Right cardiac atrium (tissue), 5 donors: ENCODE measurements at places on chromosomes 1 and 21.
A peak's percentile ranks its signal among the peaks of the same experiment; 100 is the strongest.

GRCh38 chr1:51515312-51515960 lies 3.6 kb downstream of the EPS15 start:
- DNase-seq = no peak

DNA sequence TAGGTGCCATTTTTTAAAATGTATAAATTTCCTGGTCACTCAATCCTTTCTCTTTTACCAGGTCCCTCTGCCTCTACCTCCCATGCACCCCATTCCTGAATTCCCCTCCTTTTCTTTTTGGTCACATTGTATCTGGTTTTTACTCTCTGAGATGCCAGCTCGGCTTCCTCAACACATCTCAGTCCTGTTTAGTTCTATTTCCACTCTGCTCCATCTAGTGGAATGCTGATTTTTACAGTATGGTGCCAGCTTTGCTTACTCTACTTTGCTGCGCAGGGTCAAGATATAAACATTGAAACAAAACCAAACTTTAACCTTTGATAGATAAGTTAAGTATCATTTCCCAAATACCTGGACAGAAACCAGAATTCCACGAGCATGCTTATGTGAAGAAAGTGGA lies 96.0 kb downstream of the ESRRG start:
- DNase-seq = no peak

DNA sequence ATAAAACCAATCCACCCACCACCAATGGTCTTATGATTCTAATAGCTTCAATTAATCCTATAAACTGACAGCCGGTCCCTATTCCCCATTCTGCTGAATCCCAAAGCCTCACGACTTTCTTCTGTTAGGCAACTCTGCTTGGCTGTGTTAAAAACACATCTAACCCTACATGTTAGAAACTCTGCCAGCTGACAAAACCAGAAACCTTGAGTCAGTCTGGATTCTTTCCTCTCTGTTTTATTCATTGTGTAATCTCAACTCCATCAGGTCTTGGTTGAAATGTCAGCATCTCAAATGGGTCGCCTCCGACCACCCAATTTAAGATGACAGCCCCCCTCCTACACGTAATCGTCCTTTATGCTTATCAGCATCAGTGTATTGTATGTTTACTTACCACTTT lies 312.1 kb downstream of the DISC1 start:
- DNase-seq = no peak

DNA sequence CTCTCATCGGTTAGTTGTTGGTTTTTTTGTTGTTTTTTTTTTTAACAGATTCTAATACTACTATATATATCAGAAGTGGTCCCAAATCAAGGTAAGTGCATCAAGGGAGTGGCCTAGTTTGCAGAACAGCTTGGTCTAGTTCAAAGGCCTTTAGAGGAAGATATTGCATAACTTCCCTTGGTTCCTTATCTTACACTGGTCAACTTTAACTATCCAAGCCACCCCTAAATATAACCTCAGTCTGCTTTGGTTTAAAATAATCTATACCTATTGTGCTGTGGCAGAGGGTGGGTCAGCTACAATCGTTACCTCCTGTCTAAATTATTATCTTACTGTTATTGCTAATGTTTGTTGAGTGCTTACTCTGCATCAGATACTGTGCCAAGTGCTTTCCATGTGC lies 6.9 kb downstream of the S100A12 start:
- no peak for DNase-seq

GRCh38 chr1:10816743-10817369 lies 20.4 kb upstream of the CASZ1 start:
- no peak for DNase-seq

GRCh38 chr1:47738560-47739182 lies 258.5 kb downstream of the TRABD2B start:
- peak; percentile 81 for DNase-seq

DNA sequence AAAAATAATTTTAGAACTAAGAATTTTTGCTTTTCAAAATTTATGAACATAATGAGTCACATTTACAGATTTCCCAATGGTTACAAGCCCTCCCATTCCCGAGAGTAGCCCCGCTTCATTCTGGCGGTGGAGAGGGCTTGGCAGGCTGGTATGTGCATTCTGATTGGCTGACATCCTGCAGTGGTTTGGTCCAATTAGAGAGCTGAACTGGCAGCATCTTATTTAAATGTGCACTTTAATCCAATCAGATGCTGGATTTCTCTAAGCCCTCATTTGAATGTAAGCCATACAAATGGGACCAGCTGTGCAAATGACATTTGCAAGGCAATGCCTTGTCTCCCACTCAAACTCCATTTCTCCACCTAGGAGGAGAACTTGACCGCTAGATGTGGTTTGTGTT lies 18.0 kb upstream of the TRIM17 start:
- DNase-seq = no peak

DNA sequence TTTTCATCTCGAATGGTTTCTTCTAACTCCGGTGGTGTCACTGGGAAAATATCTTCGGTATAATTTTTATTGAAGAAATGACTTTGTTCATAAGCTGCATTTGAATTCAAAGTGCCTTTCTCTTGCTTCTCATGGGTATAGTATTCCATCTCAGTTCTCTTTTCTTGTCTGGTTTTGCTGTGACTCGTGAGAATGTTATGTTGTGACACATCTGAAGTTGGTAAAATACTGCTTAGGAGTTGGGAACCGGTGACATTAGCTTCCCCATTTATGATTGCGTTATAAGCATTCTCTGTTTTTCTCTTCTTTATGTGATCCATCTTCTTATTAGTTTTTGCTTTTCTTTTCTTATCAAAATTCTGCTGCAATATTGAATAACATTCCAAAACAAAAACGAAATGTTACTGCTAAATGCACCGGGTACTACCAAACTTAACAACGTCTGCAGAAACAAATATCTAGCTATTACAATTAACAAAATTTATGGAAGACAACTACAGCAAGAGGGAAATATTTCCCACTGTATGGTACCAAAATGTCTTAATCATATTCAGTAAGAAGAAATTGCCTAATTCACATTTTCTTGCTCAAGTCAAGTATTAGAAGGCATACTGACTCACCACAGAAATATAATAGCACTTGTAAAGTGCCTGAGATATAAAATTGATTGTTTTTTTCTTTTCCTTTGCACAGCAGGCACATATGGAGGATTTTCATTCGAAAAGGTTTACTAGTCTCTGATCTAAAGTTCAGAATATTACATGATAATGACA lies 15.5 kb downstream of the LRIF1 start:
- no peak for DNase-seq

DNA sequence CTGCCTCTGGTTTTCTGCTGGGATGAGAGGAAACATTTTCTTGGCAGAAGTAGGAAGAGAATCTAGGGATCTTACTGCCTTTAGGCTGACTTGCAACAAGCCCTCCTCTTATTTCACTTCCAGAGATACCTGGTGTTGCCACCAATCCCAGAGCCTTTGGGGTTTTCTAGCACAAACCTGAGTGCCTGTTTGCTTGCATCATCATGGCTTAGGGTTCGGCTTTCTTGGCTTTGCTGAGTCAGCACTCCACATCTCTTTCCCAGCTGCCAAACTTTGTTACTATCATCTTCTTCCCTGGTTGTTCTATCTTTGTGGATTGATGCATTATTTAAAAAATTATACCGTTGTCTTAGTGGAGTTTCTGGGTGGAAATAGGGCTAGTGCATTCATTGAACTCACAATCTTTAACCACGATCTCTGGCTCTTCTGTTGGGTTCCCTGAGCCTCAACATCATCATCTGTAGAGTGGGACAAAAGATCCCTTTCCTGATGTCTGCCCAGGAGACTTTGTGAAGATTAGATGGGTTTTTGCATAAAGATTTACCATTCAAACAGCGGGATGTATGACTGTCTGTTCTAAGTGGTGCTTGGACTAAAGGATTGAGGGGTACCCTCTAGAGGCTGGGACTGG lies 76.6 kb upstream of the SELENON start:
- no peak for DNase-seq

DNA sequence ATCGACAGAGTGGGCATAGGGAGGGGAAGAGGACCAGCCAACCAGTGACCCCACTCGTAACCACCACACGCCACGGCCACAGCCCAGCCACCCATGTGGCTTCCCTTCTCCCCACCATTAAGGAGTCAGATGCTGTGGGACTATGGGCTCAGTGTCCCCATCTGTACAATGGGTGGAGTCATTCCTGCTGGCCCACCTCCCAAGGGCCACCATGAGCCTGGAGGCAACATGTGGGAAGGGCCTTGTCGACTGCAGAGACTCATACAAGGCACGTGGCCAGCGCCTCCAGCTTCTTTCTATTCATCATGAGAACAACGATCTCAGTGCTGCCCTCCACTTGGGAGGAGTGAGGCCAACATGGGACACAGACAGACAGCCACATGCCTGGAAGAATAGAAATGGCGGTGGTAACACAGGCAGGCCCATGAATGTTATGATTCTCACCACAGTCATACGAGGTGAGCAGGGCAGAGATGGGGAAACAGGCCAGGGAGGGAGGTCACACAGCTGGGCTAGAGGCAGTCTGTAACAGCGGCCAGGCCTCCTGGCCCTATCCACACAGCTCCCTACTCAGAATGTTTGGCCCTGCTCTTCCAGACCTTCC lies 16.1 kb downstream of the LRP8 start:
- DNase-seq = no peak

- no peak for DNase-seq
These were observed 52.0 kb upstream of the KCNK1 start for GRCh38 chr1:233561708-233562426.

DNA sequence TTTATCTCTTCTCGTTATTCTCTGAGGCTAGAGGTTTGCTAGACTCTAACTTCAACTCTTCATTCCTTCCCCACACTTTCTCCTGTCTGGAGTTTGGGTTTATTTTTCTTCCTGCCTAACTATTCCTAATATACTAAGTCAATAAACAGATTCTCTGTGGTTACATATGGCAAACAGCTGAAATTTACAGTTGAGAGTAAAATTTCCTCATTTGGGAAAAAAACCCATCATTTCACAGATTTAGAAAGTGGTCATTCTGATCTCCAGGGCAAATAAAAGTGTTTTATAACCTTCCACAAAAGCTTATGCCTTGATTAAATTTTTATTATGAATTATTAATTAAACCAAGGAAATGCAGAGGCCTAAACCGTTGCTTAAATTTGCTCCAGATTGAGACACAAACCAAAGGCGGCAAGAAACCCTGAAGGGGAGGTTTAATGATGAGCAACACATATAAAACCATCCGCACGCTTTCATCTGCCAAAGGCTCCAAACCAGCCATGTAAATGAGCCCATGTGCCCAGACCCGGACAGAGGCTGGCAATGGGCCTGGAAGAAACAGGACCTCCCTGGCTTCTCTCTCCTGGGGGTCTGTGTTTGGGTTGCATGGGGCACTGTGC lies 201.7 kb upstream of the LMO4 start:
- no peak for DNase-seq

- DNase-seq = peak; percentile 69
These were observed 79.8 kb downstream of the EPHB2 start for GRCh38 chr1:22790232-22791008.

DNA sequence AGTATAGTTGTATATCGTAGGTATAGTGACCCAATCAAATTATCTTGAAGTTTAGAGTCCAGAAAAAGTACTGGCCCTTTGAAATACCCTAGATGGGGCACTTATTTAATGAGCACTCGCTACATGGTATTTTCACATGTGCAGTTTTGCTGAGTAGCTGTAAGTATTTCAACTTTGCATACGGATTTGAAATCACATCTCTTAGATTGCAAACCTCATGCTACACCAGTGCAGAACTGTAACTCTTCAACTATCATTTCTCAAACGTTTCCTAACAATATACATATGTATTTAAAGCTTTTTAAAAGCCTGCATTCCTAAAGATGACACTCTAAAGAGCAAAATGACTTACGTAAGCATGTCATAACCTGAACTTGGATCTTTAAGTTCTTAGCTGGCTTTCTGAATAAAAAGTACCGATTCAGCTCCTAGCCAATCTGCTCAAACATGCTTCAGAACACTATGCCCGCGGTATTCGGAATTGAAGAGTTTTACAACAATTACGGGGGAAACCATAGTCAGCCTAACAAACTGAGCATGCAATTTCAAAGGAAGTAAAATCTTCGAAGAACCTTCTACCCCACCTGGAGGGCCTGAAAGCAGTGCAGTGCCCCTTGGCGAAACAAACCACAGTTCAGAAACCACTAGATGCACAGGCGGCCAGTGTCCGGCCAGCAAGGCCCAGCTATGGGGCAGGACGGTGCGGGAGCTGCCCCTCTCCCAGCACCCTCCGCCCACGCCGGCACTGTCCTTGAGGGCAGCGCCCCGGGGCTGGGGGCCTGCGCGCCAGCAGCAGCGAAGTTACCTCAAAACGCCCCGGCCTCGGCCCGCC lies 863 bp downstream of the FH start:
- DNase-seq = no peak

DNA sequence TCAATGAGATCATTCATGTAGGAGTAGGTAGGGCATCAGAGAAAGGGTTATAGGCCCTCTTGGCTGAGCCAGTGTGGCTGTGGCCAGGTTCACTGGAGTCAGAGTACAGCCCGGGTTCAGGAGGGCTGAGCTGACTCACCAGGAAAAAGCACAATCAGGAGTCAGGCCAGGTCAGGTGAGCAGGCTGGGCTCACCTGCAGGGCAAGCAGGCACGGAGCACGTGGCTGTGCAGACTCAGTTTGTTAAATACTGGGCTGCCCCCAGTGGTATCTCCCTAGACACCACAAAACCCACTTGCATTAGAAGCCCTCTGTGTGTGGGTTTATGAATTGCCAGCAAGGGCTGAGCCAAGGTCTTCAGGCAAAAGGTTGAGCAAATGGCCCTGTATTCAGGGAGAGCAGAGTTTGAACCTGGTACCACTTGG lies 122.1 kb upstream of the SERBP1 start:
- no peak for DNase-seq

- DNase-seq = no peak
These were observed 43.8 kb downstream of the FAM78B start for GRCh38 chr1:166122873-166123466.

DNA sequence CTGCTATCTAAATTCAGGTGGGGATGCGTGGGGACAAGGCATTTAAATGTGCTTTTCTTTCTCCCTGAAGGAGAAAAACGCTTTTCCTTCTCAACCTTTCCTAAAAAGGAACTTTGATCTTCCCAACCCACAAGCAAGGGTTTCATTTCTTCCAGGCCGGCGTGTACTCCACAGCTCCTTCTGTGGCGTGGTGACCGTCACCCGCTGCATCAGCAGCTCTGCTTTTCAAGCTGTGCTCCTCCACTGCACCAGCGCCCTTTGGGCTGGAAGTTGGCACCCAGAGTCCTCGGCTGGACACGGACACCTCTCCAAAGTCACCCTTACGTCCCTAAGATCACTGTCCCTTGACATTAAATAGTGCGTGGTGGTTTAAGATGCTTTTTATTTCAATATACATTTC lies 54.3 kb downstream of the PEX14 start:
- no peak for DNase-seq

GRCh38 chr1:105122041-105122440 lies 1372.3 kb downstream of the AMY1C start:
- DNase-seq = no peak
